Right atrium auricular region (tissue), 2 donors: ENCODE measurements at places on chromosomes 1 and 21. TPM values are rescaled to one million over a fixed set of nuclear protein-coding genes. Genes with fewer than 3 reads are reported as not detected.

The NBPF4 gene
- total RNA-seq, result not detected

The FMOD gene
- 34.2 TPM for total RNA-seq

The DNAH14 gene
- 5.8 TPM for total RNA-seq

The TMEM51 gene
- total RNA-seq, result 6.6 TPM

DNA sequence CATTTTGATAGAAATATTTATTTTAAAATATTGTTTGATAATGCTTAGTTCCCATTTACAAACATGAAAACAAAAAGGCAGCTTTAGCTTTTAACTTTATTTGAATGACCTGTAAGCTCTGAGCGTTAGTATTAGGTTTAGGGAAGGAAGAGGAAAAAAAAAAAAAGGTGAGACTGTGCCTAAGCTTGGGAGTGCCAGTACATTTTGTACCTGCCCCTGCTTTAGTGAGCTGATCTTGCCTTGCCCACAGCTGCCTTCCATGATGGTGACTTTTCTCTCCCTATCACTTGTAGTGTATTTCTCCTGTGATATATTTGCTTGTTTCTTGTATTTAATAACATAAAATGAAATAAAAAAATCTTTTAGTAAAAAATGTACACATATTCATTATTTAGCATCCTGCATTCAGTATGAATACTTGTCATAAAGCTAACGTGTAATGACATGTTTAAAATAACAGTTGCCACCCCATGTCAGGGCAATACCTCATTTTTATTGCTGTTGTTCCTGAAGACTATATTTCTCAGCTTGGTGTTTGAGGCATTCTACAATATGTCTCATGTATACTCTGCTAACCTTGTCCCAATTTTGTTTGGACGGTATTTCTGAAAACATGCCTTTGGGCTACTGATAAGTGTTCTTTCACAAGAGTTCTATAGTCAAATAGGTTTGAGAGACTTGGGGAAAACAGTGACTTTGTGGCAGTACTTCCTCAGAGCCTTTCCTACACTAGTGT, 76.3 kb downstream of the NEK7 start:
- no peak for DNase-seq

- no peak for DNase-seq
These were observed 144.1 kb downstream of the PCP4 start for GRCh38 chr21:40011371-40011770.

GRCh38 chr21:32181457-32181856, 97.4 kb downstream of the MIS18A start:
- DNase-seq, result no peak

- no peak for DNase-seq
These were observed 102.7 kb downstream of the RNF220 start for GRCh38 chr1:44507490-44508396.

DNA sequence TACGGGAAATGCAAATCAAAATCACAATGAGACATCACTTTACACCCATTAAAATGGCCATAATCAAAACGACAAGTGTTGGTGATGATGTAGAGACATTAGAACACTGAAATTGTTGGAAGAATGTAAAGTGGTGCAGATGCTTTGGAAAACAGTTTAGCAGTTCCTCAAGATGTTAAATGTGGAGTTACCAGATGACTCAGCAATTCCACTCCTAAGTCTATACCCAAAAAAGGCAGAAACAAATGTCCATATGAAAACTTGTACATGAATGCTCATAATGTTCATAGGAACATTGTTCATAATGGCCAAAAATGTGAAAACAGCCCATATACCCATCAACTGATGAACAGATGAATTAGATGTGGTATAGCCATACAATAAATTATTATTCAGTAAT, 267.4 kb downstream of the KCNH1 start:
- no peak for DNase-seq
